ENCODE measurements at places on chromosomes 5 and 9.

GRCh38 chr9:106913276-106913675 lies 50.3 kb downstream of the ZNF462 start:
- DNase-seq: no peak

GRCh38 chr5:97037819-97038218 lies 101.9 kb downstream of the LNPEP start:
- no peak for DNase-seq

DNA sequence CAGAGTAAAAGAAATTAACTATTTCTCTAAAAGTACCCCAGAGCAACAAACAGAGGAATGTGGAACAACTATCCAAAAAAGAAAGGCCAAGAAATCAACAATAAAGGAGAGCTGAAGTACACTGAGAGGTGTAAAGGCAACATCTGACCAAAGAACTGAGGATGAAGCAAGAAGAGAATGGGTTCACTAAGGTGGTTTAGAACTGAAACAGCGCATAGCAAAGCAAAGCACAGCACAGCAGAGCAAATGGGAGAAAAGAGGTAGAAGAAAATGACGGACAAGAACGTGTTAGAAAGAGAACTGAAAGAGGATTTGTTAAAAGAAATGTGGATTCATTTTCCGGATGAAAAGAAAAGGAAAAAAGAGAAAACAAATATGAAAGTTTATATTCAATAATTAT lies 25.8 kb downstream of the RFX3 start:
- no peak for DNase-seq

- DNase-seq: no peak
Measured at GRCh38 chr9:132744881-132745755, 74.9 kb downstream of the GTF3C4 start.

- no peak for DNase-seq
Measured at GRCh38 chr9:70076678-70077077, 33.0 kb downstream of the MAMDC2 start.

DNA sequence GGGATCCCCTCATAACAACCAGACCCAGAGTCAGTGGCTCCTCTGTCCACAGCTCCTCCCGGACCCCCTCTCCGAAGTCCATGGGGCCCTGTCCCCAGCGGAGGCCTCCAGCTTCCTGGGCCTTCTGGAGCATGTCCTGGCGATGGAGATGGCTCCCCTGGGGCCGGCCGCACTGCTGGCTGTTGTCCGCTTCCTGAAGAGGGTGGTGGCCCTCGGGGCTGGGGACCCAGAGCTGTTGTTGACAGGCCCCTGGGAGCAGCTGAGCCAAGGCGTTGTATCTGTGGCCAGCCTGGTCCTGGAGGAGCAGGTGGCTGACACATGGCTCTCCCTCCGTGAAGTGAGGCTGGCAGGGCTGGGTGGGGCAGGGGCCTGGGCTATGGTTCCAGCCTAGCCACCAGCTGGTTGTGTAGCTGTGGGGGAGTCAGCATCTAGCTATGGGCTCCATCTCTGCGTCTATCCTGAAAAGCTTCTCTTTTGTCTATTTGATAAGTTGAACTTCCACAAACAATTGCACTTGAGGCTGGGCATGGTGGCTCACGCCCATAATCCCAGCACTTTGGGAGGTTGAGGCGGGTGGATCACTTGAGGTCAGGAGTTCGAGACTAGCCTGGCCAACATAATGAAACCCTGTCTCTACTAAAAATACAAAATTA lies 4.7 kb downstream of the ADGRD2 start:
- DNase-seq: no peak

DNA sequence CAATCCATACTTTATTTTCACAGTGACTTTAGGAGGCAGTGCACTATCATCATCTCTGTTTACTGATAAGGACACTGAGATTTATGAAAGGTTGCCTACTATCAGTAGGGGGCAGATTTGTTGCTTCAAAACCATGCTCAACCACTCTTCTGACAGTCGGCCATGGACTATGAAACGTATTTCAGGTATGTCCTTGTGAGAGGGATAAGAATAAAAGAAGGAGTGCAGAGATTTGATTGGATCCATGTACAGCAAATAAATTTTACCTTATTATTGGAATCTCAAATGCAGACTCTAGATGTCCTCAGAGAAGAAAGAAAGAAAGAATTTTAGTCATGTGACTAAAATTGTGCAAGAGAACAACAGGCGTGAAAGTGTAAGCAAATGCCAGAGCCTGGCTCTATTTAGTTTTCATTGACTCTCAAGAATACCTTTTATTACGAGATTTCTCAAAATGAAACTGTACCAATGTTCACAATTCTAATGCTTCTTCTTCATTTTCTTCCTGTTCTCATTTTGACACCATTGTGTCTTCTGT lies 296.6 kb upstream of the RASA1 start:
- peak; percentile 48 for DNase-seq

DNA sequence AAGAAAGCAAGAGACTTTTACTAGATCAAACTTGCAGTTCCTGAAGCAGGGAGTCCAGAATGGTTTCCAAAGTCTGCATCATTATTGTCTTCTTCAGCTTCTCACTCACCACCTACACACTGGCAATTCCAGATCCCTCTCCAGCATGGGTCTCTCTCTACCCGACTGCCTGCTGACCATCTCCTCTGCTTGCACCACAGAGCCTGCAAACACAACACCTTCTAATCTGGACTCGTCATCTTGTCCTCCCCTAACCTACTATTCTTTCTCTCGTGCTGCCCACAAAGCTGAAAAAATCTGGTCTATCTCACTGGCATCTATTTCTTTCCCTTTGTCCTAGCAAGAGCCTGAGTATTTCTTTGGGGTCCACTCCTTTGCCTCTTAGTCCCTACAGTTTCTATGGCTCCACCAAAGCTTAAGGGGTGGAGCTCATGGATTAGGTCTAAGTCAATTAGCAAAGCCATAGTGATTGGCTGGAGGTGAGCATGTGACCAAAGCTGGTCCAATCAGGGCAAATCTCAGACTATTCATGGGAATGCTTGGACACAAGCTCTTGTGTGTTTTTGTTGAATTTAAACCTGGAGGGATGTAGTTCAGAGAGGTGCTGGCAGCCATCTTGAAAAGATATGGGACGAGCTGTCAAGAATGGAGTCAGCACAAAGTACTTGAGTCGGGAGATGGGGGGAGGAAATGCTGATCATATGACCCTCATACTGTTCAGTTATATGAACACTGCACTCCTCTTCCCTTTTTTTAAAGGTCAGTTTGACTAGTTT lies 63.5 kb downstream of the GALNT12 start:
- DNase-seq: no peak

- no peak for DNase-seq
Measured at GRCh38 chr5:86403190-86403589, 214.6 kb upstream of the COX7C start.

- DNase-seq: no peak
Measured at GRCh38 chr5:79590396-79590999, 21.7 kb upstream of the TENT2 start.
